ENCODE measurements at places on chromosomes 6 and 20.

DNA sequence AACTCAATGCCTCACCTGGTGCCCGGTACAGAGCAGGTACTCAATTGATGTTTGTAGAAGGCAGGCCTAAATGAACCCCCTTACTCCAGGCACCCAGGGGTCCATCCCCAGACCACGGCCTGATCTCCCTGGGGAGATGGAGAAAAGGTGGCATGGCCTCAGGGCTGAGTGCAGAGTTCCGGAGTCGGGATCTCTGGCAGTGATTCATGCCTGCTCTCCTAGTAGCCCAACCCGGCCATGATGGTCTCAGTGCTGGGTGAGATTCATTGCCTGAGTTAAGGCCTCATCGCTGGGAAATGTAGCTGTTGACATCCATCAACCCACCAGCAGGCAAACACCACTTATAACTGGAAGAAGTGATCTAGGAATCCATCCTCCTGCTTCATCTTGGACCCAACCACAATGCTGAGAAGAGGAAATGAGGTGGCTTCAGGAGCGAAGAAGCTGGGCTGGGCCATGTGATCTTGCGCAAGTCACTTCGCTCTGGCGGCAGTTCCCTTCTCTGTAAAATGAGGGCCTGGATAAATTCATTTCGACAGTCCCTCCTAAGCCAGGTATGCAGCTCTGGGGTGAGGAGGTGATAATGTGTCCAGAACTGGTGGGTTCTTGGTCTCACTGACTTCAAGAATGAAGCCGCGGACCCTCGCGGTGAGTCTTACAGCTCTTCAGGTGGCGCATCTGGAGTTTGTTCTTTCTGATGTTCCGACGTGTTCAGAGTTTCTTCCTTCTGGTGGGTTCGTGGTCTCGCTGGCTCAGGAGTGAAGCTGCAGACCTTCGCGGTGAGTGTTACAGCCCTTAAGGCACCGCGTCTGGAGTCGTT lies 24.7 kb downstream of the ETV7 start:
- no peak for DNase-seq

DNA sequence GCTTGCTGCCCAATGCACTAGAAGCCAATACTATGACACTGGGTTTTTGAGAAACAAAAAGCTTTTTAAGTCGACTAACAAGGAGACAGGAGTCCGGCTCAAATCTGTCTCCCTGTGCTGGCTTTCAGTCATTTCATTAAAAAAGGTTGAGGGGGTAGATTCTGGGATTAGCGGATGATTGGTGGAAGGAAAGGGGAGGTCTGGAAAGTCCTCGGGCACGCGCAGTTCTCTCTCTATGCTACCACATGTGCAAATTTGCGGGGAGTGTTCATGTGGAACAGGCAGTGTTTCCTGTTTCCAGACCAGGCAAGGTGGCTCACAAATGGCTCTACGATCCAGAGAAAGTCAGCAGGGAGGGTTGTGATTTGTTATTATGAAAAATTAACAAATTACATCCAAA lies 89.1 kb upstream of the TOX2 start:
- no peak for DNase-seq

- no peak for DNase-seq
Observed at GRCh38 chr6:108565091-108565766, 4.5 kb downstream of the FOXO3 start.

DNA sequence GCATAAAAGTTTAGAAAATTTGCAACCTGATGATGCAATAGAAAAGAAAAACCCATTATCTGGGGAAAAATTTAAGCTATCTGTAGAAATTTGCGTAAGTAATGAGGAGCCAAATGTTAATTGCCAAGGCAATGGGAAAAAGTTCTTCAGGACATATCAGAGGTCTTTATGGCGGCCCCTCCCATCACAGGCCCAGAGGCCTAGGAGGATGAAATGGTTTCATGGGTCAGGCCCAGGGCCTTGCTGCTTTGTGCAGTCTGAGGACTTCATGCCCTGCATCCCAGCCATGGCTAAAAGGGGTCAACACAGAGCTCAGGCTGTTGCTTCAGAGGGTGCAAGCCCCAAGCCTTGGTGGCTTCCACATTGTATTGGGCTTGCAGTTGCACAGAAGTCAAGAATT lies 582.8 kb downstream of the COL12A1 start:
- DNase-seq: no peak

DNA sequence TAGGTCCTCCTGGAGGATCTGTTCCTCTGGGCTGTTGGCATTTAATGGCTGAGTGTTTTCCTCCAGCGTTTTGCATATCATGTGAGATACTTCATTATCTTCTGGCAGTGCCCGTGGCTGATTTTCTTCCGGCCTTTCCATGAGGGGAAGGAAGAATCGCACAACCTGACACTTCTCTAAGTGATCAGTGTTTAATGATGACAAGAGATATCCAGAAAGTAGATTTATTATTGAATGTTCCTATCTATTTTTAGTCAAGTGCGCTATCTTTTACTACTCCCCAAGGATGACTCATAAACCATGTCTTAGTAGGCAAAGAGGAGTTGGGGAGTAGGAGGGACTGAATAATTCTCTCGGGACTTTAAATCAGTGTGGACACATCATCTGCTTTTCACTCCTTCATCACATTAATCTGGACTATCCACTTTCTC lies 149.7 kb downstream of the PLCB4 start:
- no peak for DNase-seq

GRCh38 chr6:74853991-74854390 lies 351.9 kb downstream of the COL12A1 start:
- DNase-seq: no peak

DNA sequence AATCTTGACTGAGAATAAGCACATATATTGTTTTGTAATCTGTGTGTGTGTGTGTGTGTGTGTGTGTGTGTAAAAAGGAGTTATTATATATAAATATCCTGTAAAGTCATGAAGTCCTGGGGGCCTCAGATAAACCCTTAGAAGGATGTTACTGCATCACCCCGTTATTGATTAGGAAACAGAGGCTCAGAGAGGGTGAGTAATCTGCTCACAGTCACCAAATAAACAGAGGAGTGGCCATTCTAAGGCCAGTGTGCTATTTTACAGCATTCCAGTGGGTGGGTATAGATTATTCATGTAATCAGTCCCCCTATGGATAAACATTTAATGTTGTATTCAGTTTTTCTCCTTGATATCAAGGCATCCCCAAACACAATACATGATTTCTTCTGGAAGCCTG lies 87.1 kb downstream of the CDC5L start:
- DNase-seq: no peak

DNA sequence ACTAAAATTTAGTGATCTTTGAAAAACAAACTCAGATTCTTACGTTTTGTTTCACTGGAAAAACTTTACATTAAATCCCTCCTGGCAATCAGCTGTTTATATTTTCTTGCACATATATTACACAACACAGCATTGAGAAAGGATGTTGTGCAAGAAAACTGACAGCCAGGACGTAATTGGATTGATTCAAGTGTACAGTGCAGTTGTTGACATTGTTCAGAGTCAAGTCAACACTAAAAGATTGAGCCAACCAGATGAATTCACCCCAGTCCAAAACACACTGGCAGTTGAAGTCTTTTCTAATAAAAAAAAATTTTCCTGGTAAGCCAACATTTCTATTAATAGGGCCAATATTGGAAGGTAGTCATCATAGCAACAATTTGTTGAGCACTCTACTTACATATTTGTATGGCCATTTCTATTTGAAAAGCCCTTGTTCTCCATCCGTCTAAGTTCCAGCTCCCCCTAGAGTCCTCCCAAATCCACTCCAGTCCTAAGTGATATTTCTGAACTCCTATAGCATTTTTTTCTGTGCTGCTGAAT lies 20.9 kb upstream of the VNN1 start:
- peak; percentile 65 for DNase-seq

GRCh38 chr20:63896264-63897105 lies 1.6 kb downstream of the DNAJC5 start:
- DNase-seq: no peak

DNA sequence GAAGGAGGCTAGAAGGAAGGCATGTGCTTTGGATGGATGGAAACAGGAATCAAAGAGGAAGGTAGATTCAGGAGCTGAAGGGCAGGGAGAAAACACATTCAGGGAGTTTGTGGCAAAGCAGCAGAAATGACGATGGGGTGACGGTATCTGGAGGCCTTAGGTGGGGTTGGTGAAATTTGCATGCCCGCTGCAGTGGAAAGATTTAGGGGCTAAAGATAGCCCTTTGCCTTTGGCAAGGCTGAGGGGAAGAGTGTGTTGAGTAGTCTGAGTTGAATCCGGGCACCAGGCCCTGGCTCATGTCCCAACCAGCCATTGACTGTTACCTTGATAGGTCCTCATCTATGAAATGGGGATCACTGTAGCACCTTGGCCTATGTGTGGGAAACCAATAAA lies 1.3 kb downstream of the GZF1 start:
- DNase-seq: no peak

- DNase-seq: peak; percentile 4
Observed at GRCh38 chr20:9912858-9913434, 74.1 kb upstream of the PAK5 start.

GRCh38 chr6:13433709-13434121 lies 53.7 kb downstream of the GFOD1 start:
- no peak for DNase-seq

DNA sequence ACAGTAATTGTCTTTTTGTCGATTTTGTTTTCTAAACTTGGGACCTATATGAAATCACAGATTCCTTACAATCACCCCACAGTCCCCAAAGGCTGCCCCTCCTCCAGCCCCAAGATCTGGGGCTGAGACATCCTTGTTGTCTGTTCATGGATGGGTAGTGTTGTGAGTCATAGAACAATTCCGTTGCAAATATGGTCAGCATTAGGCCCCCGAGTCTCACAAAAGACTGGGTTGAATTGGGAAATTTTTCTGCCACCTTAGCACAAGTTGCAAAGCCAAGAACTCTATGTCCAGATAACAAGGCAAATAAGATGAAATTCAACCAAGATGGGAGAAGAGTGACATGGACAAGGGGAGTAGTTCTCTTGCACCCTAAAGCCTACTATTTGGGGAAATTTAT lies 10.5 kb upstream of the TAB2 start:
- DNase-seq: no peak

- no peak for DNase-seq
Observed at GRCh38 chr6:5729813-5730517, 276.8 kb downstream of the NRN1 start.

DNA sequence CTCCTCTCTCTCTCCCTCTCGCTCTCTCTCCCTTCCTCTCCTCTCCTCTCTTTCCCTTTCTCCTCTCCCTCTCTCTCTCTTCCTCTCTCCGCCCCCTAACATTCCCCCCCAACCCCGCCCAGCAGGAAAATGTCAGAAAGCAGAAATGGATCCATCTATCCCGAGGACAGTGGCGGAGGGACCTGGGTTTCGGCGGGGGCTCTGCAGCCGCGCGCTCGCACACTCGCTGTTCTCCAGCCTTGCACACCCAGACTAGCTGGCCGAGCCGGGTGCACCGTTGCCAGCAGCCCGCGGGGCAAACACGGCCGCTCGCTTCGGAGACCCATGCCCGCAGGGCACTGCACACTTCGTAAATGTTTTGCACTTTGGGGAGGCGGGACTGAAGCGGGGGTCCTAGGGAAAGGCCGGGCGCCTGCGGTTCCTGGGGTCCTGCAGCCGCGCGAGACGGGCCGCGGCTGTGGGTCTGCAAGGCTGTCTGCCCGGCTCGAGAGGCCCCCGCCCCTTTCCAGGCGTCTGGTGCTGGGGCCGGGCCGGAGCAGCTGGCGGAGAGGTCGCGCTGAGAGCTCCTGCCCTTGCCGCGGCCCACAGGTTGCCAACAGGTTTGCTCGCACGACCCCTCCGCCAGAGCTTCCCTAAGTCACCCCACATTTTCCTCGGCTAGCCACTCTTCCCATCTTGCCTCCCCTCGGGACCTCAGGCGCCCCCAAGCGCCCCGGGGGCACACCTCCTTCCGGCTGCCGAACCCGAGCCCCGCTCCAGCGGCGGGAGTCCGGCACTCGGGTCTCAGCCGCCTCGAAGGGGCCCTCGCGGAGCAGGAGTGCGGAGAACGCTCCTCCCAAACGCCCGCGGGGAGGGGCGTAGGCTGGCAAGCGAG lies 818 bp upstream of the MDGA1 start:
- no peak for DNase-seq

- no peak for DNase-seq
Observed at GRCh38 chr6:137765059-137765458, 102.0 kb upstream of the TNFAIP3 start.

DNA sequence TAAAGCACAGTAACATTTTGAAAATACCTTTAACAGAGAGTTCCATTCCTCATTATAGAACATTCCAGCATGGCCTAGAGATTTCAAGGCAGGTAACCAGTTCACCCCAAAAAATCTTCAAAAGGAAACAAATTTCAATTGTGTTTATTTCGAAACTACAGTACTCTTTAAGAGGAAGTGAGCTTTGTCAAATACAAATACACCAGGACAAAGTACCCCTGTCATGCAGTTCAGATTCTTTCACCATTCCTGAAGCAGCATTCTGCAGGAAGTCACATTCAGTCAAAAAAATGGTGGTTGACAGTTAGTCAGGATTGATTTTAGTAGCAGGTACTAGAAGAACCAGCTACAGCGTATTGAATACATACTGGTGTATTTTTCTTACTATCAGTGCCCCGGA lies 89.6 kb upstream of the RIN2 start:
- no peak for DNase-seq

DNA sequence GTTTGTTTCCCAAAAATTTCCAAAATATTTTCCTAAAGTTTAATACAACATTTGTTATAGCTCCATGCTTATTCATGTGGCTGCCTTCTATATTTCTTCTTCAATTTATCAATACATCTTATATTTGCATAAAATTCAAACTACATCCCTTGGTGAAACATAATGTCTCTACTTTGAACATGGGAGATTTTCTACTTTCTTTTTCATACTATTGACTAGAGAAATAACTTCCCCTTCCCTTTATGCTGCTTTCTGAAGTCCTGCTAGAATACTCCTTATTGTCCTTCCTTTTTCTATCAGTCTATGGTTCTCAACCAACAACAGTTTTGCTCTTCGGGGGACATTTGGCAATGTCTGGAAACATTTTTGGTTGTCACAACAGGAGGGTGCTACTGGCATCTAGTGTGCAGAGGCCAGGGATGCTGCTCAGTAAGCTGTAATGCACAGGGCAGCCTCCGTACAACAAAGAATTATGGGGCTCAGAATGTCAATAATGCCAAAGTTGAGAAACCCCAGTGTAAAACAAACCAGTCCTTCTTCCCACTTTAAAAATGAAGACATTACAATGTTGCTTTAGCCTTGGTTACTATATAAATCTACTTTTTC lies 29.9 kb downstream of the MKKS start:
- no peak for DNase-seq

- DNase-seq: no peak
Observed at GRCh38 chr6:47256981-47257730, 52.5 kb downstream of the TNFRSF21 start.

- DNase-seq: no peak
Observed at GRCh38 chr20:48791014-48791413, 36.8 kb downstream of the PREX1 start.
